ENCODE measurements at places on chromosomes 11 and 22. TPM values are rescaled to one million over a fixed set of nuclear protein-coding genes. Genes with fewer than 3 reads are reported as not detected.

- no peaks in the 10 kb centered on the region for H3K27me3 ChIP-seq
- no peak for DNase-seq
- no peaks in the 10 kb centered on the region for H3K36me3 ChIP-seq
- H3K27ac ChIP-seq = no peak overlapping the region
- no peak overlapping the region for H3K4me3 ChIP-seq
Observed at GRCh38 chr11:11416502-11416901, 63.5 kb upstream of the CSNK2A3 start.

- DNase-seq = no peak
- H3K27ac ChIP-seq = no peak overlapping the region
- no peaks in the 10 kb centered on the region for H3K27me3 ChIP-seq
- H3K36me3 ChIP-seq = no peaks in the 10 kb centered on the region
- no peaks in the 10 kb centered on the region for H3K4me1 ChIP-seq
Observed at GRCh38 chr22:21719024-21719423, 16.6 kb downstream of the YPEL1 start.

DNA sequence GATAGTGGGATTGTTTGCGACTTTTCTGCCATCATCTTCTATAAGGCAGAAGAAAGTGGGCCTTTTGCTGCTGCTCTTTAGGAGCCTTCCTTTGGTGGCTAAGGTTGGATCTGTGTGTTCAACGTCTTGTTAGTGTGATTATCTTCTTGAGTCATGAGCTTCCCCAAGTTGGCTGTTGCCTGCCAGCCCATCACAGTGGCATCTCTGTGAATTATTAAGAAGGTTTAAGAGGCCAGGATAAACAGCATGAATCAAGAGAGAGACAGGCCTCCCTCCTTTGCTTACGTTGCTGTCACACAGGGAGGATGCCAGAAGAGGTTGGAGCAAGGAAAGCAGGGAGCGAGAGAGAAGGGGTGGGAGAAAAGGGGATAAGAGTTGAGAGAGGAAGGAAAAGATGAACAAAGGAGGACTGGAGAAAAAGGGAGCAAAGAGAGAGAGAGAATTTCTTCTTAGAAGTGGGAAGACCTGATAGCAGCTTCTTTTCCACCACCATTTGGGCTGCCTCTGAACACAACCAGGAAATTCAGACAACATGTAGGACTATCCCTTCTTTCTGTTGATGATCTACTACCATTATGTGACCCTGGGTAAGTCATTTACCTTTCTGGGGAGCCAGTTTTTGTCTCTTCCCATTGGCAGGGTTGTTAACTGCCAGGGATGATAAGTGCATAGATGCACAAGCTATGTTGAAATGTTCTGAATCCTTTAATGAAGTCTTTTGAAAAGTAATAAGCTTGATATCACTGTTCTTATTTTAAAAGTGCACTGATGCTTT, 126.5 kb downstream of the NAV2 start:
- H3K4me1 ChIP-seq = no peaks in the 10 kb centered on the region
- H3K27me3 ChIP-seq = no peaks in the 10 kb centered on the region
- H3K4me3 ChIP-seq = no peak overlapping the region
- DNase-seq = no peak
- H3K36me3 ChIP-seq = no peaks in the 10 kb centered on the region
- H3K27ac ChIP-seq = no peak overlapping the region

DNA sequence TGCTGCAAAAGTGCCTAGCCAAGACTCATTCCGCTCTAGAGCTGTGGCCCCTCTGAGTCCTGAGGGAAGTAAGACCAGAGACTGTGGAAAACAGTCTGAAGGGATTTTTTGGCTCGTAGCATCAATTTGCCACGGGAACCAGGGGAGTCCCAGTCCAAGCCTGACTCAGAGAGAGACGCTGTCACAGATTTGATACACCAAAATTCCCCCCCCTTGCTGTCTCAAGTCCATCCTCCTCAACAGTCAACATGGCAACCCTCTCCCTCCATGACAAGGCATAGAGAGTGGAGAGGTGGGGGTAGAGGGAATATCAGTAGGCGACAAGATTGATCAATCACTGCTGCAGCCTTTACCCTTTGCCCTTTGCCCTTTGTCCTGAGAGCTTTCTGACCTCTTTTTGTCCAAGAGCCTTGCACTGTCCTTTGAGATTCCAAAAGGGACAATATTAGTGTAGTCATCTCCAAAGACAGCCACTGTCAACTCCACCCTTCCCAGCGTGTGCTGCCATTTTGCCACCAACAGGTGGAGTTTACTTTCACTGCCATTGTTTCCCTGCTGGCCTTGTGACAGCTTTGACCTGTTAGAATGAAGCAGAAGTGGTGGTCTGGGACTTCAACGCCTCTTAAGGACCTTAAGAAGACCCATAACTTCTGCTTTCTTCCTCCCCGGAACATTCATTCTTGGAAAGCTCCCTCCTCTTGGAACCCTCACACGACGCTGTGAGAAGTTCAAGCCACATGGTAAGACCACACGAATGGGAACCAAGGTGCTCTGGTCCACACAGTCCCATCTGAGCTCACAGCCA, 7.3 kb downstream of the SLC15A3 start:
- H3K4me3 ChIP-seq = no peak overlapping the region
- no peaks in the 10 kb centered on the region for H3K4me1 ChIP-seq
- no peaks in the 10 kb centered on the region for H3K27me3 ChIP-seq
- DNase-seq = no peak

DNA sequence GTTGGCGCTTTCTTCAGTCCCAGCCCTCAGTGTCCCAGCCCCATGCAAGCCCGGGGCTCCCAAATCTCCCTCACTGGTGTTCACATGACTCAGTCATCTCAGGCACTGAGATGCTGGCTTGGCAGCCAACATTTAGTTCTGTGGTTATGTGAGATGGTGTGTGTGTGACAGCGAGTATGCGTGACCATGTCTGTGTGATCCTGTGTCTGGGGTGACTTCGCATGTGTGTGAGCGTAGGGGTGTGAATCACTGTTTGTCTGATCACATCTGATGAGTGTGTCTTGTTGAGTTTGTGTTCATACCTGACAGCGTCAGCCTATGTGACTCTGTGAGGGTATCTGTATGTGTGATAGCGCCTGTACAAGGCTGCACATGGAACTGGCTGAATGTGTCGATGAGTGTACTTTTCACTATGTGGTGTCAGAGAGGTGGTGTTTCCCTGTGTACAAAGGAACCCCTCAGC, 16.2 kb downstream of the CREB3L1 start:
- no peaks in the 10 kb centered on the region for H3K36me3 ChIP-seq
- no peak overlapping the region for H3K4me3 ChIP-seq
- H3K27ac ChIP-seq = peak overlapping the region; percentile 13
- H3K4me1 ChIP-seq = no peaks in the 10 kb centered on the region
- no peaks in the 10 kb centered on the region for H3K27me3 ChIP-seq

DNA sequence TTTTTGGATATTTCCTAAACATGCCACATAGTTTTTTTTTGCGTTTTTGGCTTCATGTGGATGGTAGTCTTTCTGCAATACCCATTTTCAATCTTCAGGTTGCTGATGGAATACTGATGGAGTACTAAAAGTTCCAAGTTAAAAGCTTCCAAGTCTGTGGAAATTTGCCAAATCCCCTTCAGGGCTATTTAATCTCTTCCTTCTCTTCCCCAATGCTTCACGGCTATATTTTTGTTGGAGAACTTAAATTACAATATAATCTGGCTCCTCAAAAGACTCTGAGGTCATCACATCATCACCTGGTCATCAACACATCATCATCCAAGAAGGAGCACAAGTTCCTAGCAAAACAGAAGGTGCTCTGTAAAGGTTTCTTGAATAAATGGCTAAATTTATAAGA, 881.0 kb upstream of the TENM4 start:
- H3K36me3 ChIP-seq = no peaks in the 10 kb centered on the region
- H3K27me3 ChIP-seq = no peaks in the 10 kb centered on the region
- no peak overlapping the region for H3K4me3 ChIP-seq
- H3K4me1 ChIP-seq = no peaks in the 10 kb centered on the region
- H3K27ac ChIP-seq = no peak overlapping the region
- DNase-seq = no peak

GRCh38 chr11:111908639-111909305, 2.8 kb downstream of the CRYAB start:
- no peaks in the 10 kb centered on the region for H3K4me1 ChIP-seq
- no peaks in the 10 kb centered on the region for H3K36me3 ChIP-seq
- H3K27ac ChIP-seq = no peak overlapping the region
- DNase-seq = no peak
- H3K4me3 ChIP-seq = no peak overlapping the region
- H3K27me3 ChIP-seq = no peaks in the 10 kb centered on the region

GRCh38 chr11:112004389-112004788, 20.8 kb upstream of the DLAT start:
- H3K4me1 ChIP-seq = no peaks in the 10 kb centered on the region
- no peaks in the 10 kb centered on the region for H3K27me3 ChIP-seq

DNA sequence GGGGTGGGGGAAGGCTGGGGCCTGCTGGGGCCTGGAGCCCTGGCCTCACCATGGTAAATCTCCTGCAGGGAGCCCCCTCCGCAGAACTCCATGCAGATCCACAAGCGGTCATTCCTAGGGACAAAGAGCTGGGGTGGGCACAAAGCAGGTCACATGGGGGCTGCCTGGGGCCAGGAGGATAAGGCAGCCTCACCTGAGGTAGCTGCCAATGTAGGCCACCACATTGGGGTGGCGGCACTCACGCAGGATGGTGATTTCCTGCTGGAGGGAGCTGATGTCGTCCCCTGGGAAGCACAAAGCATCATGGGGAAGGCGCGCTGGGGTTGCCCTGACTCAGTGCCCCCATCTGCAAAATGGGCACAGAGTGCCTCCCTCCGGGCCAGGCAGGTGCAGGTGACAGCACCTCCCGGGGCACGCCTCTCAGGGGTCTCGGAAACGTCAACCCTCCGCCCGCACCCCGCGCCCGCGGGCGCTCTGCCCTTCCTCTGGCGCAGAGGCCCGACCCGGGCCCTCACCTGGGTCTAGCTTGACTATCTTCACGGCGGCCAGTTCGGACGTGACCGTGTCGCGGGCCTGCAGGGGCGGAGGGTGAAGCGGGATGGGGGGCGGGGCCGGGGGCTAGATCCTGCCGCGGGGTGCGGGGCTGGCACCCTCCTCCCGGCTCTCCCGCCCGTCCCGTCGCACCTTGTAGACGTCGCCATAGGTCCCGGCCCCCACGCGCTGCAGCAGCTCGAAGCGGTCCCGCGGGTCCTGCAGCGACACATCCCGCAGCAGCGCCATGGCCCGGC, 450 bp downstream of the MAP4K2 start:
- H3K27ac ChIP-seq = peak overlapping the region; percentile 16
- peak overlapping the region; percentile 46 for H3K4me3 ChIP-seq
- DNase-seq = peak; percentile 38
- no peaks in the 10 kb centered on the region for H3K36me3 ChIP-seq
- no peaks in the 10 kb centered on the region for H3K27me3 ChIP-seq

DNA sequence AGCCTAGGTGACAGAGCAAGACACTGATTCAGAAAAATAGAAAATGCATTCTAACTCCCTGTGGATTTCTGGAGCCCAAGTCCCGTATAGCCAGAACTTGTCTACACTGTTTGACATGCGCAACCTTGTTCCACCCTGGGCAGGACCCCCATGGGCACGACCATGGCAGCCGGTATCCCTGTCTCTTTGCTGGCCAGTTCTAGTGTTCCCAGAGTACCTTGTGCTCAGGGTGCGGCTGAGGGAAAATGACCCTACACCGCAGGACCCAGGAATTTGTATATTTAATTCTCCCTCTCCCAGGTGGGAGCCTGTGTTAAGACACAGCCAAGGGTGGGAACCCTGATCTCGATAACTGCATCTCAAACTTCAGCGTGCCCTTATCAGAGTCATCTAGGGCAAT, 36.7 kb upstream of the RIC3 start:
- no peak for DNase-seq
- no peak overlapping the region for H3K27ac ChIP-seq
- H3K27me3 ChIP-seq = no peaks in the 10 kb centered on the region
- H3K4me3 ChIP-seq = no peak overlapping the region
- no peaks in the 10 kb centered on the region for H3K4me1 ChIP-seq

The FOLR3 gene
- not detected for total RNA-seq

- peak overlapping the region; percentile 84 for H3K4me3 ChIP-seq
- no peaks in the 10 kb centered on the region for H3K27me3 ChIP-seq
- no peaks in the 10 kb centered on the region for H3K36me3 ChIP-seq
- peaks cover 7% of the 10 kb centered on the region for H3K4me1 ChIP-seq
Observed at GRCh38 chr11:75815345-75816168, 547 bp downstream of the UVRAG start.

DNA sequence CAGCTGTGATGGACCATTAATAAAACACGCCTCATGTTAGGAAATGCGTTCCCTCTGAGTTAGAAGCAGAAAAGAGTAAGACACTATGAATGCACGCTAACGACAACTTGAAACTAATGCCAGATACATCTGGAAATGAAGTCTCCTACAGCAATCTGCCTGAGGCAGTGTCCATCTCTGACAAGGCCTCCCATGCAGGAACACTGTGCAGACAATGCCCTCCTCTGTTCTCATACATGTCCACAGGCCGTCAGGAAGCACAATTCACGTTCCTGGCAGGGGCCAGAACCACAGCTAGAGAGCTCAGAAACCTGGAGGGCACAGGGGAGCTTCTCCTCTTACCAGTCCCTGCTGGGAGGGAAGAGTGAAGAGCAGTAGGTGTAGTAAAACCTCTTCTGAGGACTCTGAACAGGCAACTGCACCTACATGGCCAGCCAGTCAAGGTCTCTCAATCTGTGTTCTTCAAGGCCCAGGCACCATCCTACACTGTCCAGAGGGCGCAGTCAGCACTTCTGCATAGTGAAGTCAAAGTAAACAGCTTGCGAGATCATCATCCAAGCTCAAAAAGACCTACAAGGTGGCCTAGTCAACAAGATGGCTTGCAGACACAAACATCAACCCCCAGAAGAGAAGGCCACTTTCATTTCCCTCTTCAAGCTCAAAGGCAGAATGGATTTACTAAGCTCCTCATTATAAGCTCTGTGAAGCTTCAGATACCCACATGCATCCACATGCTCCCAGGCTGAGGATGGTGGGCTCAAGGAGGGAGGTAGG, 41.5 kb upstream of the CYP2D6 start:
- H3K27ac ChIP-seq = peak overlapping the region; percentile 37
- DNase-seq = no peak
- H3K4me3 ChIP-seq = no peak overlapping the region
- no peaks in the 10 kb centered on the region for H3K36me3 ChIP-seq
- H3K27me3 ChIP-seq = no peaks in the 10 kb centered on the region

GRCh38 chr11:76777876-76778275, 5.3 kb upstream of the TSKU start:
- no peak for DNase-seq
- H3K27ac ChIP-seq = no peak overlapping the region
- H3K36me3 ChIP-seq = no peaks in the 10 kb centered on the region
- H3K4me3 ChIP-seq = no peak overlapping the region
- no peaks in the 10 kb centered on the region for H3K27me3 ChIP-seq

All from colonic mucosa (tissue), 4 donors.